ENCODE measurements at places on chromosomes 3 and 15.

DNA sequence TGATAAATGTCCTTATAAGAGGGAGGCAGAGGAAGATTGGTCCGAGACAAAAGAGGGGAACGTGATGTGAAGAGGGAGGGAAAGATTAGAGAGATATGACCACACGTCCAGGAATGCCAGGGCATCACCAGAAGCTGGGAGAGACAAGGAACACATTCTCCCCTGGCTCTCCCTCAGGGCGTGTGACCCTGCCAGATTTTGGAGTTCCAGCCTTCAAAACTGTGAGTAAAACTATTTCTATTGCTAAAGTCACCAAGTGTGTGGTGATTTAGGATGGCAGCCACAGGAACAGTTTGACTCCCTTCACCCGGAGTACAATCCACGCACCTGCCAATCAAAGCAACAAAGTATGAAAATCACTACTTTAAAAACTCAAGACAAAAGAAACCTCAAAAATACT is 32.1 kb upstream of the TJP1 start:
- DNase-seq = no peak

GRCh38 chr15:41377978-41378377 is 24.3 kb downstream of the NDUFAF1 start:
- DNase-seq = no peak

- DNase-seq = no peak
Observed at GRCh38 chr15:76983590-76984375, 11.1 kb upstream of the PSTPIP1 start.

- DNase-seq = no peak
Observed at GRCh38 chr3:126373682-126374601, 16.7 kb upstream of the KLF15 start.

GRCh38 chr15:48021336-48022086 is 99.3 kb upstream of the SLC24A5 start:
- no peak for DNase-seq

DNA sequence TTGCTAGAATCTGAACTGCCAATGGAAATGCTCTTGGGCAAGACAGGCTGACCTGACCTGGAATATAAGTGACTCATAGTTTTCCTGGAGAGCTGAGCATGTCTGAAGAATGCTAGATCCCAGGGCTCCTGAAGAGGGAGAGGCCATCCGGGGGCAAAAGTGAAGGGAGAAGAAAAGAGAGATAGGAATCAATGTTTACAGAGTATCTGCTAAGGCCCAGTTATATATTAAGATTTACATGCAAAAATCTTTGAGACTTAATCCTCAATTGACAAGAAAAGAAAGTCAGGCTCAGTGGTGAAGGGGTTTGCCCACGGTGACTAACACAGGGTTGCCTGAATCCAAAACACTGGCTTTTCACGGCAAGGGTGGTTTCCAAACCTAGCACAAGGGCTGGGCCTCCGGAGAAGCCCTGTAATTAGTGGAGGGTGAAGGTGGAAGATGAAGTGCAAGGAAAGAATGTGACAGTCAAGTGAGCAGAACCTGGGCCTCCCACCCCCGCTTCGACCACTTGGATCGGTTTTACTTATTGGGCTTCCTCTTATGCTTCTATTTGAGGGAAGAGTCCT is 91.7 kb upstream of the FGF12 start:
- no peak for DNase-seq

GRCh38 chr3:175187586-175187985 is 328.5 kb downstream of the NAALADL2 start:
- no peak for DNase-seq

DNA sequence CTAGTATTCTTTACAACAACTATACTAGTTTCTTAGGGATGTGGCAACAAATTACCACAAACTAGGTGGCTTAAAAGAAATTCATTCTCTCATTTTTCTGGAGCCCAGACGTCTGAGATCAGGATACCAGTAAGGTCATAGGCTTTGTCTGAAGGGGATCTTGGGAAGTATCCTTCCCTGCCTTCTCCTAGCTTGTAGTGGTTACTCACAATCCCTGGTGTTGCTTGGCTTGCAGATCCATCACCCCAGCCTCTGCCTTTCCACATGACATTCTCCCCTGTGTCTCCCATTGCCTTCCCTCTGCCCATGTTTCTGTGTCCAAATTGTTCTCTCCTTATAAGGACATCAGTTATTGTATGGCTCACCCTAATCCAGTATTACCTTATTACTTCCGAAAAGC is 24.3 kb upstream of the CLDN1 start:
- no peak for DNase-seq

GRCh38 chr3:72335458-72336095 is 512.7 kb downstream of the SHQ1 start:
- no peak for DNase-seq

GRCh38 chr15:73022161-73022560 is 30.1 kb upstream of the NEO1 start:
- DNase-seq = no peak

DNA sequence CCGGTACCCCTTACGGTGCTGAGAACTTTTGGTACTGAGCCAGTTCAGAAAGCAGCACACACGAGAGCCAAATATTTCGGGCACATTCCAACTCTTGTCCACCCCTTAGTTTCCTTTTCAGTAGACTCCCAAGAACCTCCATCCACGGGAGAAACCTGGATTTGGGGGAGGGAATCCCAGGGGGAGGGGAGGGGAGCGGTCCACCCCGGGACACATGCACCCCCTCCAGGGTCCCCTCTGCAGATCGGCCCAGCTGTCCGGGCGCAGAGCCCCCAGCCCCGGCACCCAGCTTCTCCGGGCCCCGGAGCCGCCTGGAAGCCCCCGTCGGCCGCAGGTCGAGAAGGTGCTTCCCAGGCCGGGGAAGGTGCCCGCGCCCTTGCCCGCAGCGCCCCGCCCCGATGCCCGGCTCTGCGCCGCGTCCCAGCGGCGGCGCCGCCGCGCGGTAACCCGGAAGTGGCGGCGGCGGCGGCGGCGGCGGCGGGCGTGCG is 455 bp upstream of the ABHD17C start:
- DNase-seq = peak; percentile 55

DNA sequence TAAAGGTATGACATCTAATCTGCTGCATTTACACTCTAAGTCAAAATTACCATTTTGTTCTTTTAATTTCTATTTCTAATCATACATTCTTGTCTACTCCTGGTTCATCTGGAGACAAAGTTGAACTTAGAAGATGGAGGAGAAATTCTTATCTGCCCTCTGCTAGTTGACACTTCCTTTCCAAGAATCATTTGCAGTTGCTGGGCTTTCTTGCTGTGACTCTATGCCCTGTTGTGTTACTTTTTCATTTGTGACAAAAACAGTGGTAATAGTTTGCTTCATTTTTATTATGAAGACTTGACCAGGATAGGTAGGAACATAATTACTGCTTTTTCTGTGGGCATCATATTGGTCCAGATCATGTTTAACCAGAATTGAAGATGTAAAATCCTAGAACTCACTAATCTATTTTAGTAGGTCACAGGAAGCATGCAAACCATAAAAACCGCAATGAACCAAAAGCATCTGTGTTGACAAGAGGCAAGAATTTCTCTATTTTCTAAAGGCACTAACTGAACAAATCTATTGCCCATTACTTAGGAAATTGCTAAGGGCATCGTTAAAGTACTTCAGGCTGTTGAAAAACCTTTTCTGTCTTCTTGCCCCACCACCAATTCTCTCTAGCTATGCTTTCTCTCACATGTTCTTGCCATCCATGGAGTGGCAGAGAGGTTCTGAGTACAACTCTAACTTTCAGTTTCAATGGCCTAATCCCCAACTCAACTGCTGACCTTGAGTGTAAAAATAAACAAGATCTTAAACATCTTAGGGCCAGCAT is 4.2 kb upstream of the CCR2 start:
- DNase-seq = no peak

DNA sequence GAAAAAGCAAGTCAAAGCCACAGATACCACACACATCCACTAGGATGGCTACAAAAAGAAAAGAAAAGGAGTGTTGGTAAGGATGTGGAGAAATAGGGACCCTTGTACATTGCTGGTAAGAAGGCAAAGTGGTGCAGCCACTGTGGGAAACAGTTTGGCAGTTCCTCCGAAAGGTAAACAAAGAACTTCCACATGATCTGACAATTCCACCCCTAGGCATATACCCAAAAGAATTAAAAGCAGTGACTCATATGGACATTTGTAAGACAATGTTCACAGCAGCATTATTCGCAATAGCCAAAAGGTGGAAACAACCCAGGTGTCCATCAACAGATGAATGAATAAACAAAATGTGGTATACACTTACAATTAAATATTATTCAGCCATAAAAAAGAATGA is 22.2 kb upstream of the GMPPB start:
- DNase-seq = no peak

Data from activated naive CD4-positive, alpha-beta T cell treated with anti-CD3 and anti-CD28 coated beads, Interleukin-2, amount 50 U/mL, for 72 hours (primary cell).